ENCODE measurements at places on chromosomes 12 and 14. TPM values are rescaled to one million over a fixed set of nuclear protein-coding genes. Genes with fewer than 3 reads are reported as not detected.

The P2RX7 gene
- 7.0 TPM for total RNA-seq

The RILPL2 gene
- total RNA-seq = 1.7 TPM

The GALNT9 gene
- 0.19 TPM for total RNA-seq

The PITPNM2 gene
- 18.9 TPM for total RNA-seq

The KRT71 gene
- total RNA-seq = not detected

The HOXC12 gene
- total RNA-seq = not detected

The DPPA3 gene
- not detected for total RNA-seq

GRCh38 chr12:56661560-56661959 lies 15.8 kb upstream of the ATP5F1B start:
- no peak for DNase-seq

- DNase-seq = no peak
Observed at GRCh38 chr12:58765653-58766512, 154.4 kb downstream of the LRIG3 start.

- DNase-seq = no peak
Observed at GRCh38 chr12:14802721-14803010, 612 bp downstream of the WBP11 start.

DNA sequence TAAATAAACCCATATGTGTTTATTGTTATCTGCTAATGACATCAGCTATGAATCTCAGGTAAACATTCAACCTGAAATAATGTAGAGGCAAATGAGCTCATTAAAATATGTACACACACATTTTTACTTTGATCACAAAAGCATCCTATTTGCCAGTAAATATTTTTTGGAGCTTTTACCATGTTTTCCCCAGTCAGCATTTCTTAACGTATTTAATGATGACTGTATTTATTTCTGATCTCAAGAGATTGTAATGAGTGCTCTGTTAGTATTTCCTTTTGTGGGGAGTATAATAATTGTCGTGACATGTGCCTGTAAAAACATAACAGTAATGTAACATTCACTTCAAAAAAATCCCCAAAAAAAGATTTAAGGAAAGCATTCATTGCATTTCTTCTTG lies 52.1 kb downstream of the FRMD6 start:
- DNase-seq = no peak

DNA sequence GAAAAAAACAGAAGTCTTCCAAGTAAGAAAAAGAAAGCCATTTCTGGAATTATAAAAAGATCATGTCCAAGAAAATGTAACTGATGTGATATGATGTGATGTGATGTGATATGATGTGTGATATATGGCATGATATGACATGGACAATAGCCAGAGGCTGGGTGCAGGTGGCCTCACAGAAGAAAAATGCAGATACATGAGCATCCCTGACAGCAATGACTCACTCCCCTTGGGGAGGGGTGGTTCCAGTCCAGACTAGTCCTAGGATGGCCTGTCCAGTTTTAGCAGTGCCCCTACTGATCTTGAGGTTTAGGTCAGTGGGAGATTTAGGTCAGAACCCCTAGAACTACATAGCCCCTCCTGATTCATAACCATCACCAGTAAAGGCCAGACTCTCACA lies 3.5 kb upstream of the RHOJ start:
- DNase-seq = no peak

GRCh38 chr14:54807428-54807827 lies 95.2 kb downstream of the GCH1 start:
- no peak for DNase-seq

- no peak for DNase-seq
Observed at GRCh38 chr12:117019866-117020265, 79.3 kb downstream of the TESC start.

GRCh38 chr14:96095581-96096476 lies 56.7 kb downstream of the C14orf132 start:
- no peak for DNase-seq

DNA sequence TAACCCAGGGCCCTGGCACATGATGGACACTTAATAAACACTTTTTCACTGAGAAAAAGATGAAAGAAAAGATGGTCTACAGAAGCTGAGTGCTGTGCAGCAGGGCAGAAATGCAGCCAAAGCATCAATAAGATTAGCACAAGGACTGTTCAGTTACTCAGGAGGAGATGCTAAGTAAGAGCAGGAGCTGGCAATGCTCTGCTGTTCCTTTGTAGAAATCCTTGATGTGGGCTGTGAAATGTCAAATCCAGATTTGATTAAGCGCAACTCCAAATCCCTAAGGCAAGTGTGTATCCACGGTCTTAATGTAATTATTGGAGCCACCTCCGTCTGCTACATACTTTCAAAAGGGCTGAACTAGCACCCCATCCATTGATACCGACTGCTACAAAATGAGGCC lies 151.8 kb upstream of the BTG1 start:
- no peak for DNase-seq

GRCh38 chr12:87047691-87048090 lies 791.5 kb upstream of the MGAT4C start:
- DNase-seq = no peak

Measured in heart right ventricle (tissue), 16 donors.